Left renal cortex interstitium (tissue), 4 donors: ENCODE measurements at places on chromosomes 4 and X.

- no peak for DNase-seq
Observed at GRCh38 chrX:12292996-12293765, 154.9 kb downstream of the FRMPD4 start.

DNA sequence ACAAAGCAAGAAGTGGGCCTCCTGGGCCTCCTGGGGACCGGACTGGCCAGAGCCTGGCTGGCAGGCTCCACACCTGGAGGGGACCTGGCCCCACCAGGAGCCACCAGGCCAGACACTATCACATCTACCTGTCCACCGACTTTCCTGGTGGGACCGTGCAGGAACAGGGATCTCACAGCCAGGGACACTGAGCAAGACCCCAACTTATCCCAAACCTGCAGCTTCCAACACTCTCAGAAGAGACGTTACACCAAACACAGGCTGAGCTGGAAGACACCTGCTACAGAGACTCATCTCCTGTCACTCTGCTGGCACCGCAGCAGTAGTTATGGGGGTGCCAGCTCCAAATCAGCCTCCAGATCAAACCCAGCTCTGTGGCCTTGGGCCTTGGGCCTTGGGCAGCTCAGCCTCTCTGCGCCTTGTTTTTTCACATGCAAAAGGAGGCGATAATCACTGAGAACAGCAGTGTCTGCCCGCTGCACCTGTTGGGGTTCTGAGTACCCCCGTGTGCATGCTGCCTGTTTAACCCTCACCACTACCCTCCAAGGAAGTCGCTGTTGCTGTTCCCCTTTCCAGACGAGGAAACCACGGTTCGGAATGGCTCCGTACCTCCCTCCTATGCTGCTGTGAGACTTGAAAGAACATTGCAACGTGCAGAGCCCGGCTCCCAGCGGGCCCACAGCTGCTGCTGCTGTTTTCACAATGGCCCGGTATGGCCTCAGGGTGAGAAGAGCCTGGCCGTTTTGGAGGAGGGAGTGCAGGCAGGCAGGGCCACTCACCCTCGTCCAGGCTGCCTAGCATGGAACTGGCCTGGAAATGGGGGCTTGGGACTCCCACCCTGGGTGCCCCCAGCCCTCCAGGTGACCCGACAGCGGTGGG, 69.6 kb downstream of the ADRA2C start:
- no peak for DNase-seq

DNA sequence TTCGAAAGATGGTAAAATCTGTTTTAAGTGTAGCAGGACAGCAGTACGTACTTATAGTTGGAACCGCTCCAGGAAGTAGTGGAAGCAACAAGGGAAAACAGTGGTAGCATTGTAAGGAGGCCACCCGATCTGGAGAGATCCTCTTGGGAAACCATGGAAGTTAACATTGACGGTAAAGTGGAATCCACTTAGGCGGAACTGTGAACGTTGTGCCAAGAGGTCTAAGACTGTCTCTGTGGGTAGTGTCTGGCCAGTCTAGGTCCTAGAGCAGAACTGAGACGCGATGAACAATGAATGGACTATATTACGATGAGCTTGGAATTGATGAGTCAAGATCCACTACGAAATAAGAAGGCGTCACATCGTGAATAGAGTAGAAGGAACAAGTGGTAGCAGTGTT, 124.0 kb downstream of the TENM3 start:
- no peak for DNase-seq

- DNase-seq, result no peak
Observed at GRCh38 chr4:161252520-161253141, 911.2 kb downstream of the FSTL5 start.

DNA sequence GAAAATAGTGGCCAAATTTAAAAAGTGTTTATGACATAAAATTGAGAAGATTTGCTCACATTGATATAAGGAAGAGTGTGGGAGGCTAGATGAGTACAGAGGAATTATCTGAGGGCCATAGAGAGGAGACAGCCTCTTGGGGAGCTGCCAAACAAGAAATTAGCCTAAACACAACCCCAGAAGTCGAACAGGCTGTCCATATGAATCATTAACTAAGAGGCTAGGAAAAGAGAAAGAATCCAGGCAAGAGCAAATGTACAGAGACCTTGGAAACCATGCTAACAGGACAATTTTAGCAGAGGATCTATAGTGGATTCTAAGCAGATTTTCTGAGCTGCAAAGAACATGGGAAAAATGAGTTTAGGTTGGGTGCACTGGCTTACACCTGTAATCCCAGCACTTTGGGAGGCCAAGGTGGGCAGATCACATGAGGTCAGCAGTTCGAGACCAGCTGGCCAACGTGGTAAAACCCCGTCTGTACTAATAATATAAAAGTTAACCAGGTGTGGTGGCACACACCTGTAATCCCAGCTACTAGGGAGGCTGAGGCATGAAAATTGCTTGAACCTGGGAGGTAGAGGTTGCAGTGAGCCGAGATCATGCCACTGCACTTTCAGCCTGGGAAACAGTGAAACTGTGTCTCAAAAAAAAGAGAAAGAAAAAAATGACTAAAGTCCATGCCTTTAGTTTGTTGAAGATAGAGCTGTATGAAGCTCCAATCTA, 76.1 kb downstream of the NWD2 start:
- no peak for DNase-seq

DNA sequence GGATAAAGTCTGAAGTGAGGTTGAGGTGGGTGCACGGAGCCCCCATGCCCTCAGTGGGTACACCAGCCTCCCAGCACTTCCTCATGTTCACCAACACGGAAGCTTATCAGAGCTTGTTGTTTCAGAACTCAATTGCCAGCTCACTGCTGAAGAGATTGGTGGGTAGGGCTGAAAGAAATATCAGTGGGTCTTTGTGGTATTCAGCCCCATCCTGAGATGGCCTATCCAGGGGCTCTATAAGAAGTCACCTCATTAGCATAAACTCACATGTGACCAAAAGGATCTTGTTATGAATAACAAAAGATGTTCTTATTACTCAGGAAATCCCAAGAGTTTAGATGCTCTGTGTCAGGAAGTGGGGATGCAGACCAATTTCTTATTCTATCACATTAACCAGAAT, 177.3 kb downstream of the ARHGAP10 start:
- no peak for DNase-seq
